Peyer's patch (tissue), 4 donors: ENCODE measurements at places on chromosomes 12 and 14.

DNA sequence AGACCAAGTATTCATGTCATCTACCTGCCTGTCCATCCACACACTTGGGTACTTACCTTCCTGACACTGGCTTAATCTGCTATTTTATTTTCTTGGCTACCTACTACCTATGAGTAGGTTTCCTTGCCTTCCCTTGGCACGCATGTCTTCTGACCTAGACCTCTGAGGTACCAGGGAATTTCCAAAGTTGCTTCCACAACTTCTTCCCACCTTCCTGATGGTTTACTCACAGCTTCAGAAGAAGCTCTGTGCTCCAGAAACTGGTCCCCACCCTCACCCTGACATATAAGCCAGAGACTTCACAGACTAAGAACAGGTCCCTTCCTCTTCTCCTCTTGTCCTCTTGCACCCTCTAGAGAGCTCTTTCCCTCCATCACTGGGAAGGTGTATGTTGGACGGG, 35.7 kb upstream of the DDX11 start:
- no peak for DNase-seq

- no peak for DNase-seq
Measured at GRCh38 chr12:11755302-11755930, 105.9 kb downstream of the ETV6 start.

DNA sequence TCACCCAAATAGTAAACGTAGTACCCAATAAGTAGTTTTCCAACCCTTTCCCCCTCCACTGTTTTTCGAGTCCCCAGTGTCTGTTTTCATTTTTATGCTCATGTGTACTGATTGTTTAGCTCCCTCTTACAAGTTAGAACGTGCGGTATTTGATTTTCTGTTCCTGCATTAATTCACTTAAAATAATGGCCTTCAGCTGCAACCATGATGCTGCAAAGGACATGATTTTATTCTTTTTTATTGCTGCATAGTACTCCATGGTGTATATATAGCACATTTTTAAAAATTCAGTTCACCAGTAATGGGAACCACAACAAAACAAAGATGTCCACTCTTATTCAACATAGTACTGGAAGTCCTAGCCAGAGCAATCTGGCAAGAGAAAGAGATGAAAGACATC, 72.8 kb downstream of the DUSP6 start:
- DNase-seq = no peak

DNA sequence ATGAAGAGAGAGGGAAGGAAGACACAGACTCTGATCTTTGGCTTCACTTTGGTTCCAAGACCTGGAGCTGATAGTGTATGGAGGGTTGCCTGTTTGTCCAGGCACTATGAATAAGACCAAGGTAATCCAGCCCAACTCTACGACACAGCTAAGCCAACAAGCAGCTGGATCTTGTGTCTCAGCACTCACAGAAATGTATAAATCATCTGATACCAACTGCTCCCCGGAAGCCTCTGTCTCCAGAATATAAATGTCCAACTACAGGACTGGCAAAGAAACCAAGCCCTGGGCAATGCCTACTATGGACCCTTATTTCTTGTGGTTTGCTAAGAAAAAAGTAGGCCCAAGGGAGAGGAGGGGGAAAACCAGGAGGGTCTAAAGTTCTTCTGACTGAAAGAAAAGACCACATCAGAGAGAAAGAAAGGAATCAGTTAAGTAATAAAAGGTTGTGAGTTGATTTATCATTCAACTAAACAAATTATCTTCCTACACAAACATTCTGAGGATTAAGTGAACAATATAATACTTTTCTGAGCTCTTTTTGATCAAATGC, 204.0 kb downstream of the DAD1 start:
- no peak for DNase-seq
